ENCODE measurements at places on chromosomes 7 and 10.

DNA sequence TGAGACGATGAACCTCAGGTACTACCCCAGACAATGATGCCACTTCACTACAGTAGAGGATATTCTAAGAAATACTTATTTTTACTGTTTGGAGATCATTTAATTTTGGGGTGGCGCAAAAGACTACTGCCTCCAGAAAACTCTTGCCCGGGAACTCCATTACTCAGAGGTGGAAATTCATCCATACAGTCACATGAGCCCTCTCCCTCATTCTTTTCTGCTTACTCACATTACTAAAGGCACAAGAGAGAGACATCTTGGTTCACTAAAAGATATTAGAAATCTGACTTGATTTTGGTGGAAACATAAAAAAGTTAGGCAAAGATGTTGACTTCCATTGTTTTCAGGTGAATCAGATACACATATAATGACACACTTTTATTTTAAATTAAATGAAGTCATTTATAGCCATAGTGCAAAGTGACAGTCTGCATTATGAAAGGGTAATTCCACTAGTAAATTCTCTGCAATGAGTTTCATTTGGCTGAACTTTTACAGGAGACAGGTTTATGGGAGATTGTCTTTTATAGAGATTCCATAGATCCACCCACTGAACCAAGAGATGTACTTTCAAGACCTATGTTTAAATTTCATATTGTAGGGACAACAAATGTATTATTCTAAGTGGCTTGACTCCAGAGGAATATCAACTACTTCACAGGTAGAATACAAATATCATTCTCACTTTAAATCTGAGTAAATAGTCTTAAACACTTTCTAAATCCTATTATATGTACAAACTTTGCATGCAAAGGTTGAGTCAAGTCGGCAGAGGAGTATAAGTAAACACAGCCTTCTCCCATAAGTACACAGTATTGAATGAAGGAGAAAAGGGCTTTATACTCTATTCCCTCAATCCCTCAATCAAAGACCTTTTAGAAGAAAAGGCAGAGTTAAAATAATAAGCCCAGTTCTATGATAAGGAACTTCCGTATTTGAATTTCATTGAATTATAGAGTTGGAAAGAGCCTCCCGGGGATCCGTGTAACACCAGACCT, 18.8 kb downstream of the NEBL start:
- no peak for DNase-seq

DNA sequence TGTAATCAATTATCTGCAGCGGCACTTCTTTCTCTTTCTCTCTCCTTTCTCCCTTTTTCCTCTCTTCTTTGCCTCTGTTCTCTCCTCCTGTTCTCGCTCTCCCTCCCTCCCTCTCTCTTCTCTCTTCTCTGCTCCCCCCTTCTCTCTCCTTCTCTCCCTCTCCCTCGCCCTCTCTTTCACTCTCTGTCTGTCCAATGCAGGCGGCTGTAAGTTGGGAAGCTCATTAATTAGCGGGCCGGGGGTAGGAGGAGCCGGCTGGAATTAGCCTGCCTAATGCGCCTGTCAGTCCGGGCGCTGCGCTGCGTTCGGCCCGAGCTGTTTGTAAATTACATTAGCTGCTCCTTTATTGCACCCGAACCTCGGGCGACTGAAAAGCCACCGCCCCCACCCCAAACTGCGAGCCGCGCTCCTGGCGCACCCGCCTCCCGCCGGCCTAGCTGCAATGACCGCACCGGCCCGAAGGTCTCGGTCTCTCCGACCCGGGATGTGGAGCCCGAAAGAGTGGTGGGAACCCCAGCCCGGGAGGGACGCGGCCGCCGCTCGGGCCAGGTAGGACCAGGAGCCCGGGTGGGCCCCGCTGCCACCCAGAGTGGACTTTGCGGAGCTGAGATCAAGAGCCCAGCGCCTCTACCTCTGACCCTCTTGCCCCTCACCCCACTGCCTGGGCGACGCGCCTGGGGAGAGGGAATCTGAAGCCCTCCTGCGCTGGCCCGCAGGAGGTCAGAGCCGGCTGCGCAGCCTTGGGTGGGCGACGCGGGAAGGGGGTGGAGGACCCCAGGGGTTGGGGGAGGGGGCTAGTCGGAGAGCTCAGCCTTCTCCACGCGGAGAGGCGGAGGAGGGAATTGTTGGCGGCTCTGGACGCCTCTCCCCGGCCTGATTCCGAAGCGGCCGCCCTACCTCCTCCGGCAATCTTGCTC, at the start of gene LBX1:
Gene LBX1, minus strand, starts transcription at position 198 of the 917 bp plus-strand sequence. CDS start 648 bp downstream, outside the sequence.
- no peak for DNase-seq

GRCh38 chr10:51007781-51008180, 66.5 kb upstream of the PRKG1 start:
- DNase-seq, result no peak

DNA sequence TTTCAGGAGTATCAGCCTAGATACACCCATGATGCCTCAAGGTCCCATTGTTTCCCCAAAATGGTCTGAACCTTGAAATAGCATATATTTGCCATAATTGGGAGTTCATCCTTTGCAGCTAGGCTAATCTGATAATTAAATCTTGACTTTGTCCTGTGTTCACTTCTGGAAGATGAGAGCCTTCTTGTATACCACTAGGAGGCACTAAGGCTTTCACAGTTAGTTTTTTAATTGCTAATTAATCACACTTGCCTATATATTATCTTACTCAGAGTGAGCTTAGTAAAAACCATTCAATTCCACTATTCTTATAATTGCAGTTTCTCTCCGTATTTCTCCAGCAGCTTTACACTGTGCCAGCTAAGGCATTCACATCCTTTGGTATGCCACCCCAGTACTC, 48.7 kb upstream of the MAGI2 start:
- no peak for DNase-seq

DNA sequence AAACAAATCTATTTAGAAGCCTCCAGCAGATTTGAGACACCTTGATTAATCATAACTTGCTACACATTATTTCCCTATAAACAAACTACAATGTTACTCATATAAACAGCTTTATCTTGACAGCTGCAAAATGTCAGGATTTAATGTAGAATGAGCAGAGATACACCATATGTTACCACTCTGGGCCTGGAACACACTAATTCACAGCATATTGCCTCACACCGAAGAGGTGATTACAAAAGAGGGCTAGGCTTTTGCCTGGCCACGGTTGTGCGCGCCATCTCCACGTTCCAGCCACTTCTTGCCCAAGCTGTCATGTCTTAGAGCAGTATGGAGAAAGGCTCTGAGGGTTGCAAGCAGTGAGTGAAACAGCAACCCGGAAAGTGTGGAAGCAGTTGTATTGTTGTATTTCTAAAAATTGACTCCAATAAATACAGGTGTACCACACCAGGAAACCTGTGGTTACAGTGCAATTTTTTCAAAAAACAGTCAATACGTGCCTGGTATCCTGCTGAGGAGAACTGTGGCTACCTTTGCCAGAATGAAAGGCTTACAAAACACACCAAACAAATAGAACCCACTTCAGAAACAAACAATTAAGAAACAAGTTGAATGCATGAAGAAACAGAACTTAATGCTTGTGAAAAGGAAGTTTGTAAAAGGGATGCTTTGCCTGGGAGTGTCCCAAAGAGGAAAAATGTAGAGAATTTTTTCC, 498.1 kb downstream of the PLXNA4 start:
- no peak for DNase-seq

DNA sequence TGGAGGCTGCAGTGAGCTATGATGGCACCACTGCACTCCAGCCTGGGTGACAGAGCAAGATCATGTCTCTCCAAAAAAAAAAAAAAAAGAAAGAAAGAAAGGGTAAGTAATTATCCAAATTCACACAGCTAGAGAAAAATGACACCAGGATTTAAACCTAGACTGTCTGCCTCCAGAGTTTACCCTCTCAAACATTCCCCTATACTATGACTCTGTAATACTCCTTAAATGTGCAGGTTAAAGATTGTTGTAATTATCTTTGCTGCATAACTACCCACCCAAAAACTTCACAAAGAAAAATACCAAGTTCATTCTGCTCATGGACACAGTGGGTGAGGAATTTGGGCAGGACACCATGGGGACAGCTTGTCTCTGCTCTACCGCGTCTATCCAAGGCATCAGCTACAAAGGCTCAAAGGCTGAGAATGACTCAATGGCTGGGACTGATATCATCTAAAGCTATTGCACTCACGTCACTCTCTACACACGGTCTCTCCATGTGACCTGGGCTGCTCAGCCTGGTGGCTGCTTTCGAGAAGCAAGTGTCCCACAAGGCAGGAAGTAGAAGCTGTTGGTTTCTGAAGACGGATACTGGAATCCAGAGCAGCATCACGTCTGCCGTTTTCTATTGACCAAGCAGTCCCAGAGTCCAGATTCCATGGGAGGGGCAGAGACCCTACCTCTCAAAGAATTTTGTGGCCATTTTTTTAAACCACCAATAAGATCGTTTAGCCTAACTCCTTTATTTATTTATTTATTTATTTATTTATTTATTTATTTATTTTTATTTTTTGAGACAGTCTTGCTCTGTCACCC, 185.7 kb upstream of the AUTS2 start:
- DNase-seq, result no peak

DNA sequence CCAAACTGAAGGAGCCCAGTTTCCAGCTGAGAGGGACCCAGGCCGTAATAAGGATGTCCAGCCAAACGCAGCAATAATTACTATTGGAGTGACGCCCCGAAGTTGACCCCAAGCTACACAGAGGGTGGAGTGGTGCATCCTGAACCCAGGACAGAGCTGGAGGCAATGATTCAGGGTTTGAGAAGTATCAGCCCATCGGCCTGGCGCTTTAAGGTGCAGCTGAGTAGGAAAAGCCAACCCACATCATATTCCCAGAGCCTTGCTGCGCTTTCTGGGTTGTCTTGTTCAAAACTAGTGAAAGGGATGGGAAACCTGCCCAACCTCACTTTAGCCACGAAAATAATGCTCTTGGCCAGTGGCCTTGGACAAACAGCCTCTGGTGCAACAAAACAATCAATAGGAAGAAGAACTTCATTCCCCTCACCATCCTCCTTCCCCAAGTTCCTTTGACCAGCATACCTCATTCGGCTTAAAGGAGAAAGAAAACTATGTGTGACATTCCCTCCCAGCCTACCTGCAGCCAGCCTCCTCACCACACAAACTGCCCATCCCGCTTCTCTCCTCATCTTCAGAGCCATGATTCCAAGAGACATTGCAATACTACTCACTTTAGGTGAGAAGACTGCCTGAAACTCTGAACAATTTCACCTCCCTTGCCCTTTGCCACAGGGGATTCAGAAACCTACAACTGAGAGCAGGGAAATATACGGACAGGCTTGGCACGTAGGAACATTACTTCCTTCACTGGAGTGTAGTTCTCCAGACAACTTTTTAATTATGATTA, 217.2 kb upstream of the MKLN1 start:
- no peak for DNase-seq

- no peak for DNase-seq
Measured at GRCh38 chr10:21069278-21069677, 172.2 kb upstream of the NEBL start.

DNA sequence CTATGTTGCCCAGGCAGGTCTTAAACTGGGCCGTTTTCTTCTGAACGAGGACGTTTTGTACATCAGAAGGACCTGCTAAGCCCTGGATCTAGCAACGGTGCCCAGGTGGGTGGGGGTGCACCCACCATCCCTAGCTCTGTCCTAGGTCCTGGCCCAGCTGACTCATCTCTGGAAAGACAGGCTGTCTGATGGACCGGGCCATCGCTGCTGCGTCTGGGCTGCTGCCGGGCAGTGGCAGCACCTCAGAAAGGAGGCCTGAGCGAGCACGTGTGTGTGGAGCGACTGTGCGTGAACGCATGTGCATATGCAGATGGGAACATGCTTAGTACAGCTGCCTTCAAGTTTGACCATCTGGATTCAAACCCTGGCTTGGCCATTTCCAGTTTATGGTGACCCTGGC, 7.3 kb upstream of the ELFN1 start:
- DNase-seq, result no peak

- DNase-seq, result no peak
Measured at GRCh38 chr7:28112883-28113540, 67.6 kb downstream of the JAZF1 start.
